Pulmonary artery endothelial cell (primary cell): ENCODE measurements at places on chromosomes 4 and X. TPM values are rescaled to one million over a fixed set of nuclear protein-coding genes. Genes with fewer than 3 reads are reported as not detected.

GRCh38 chr4:87839592-87839946 lies 6.8 kb downstream of the MEPE start:
- DNase-seq: no peak

- DNase-seq: no peak
Measured at GRCh38 chr4:3251691-3252479, 2.9 kb downstream of the MSANTD1 start.

DNA sequence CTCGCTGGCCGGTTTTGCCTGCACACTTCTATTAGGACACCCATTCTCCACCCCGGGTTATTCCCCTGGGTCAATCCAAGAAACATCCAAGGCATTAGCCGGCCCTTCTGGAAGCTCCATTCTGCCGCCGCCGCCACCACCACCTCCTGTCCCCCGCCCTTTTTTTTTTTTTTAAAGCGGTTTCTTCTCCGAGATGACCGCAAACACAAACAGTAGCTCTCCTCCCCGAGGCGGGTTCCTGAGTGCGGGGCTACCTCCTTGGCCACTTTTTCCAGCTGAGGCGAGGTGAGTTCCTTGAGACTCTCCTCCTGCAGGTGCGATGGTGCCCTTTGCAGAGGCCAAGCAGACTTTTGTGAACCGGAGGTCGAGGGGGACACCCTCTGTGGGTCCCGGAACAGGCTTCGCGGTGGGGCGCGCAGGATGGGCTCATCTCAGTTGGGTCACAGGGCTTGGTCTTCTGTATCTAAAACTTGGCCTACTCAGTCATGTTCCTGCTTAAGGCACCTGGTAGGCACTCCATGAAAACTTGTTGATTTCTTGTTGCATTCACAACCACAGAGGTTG lies 930 bp downstream of the NWD2 start:
- DNase-seq: no peak

- no peak for DNase-seq
Measured at GRCh38 chr4:154977228-154977627, 196.2 kb downstream of the RBM46 start.

Gene FANCB
- total RNA-seq: 5.1 and 9.5 TPM in 2 replicates

Gene MAGEB10
- total RNA-seq: not detected in 2 replicates

Gene KCNE5
- total RNA-seq: 0.11 and 0.13 TPM in 2 replicates
